ENCODE measurements at places on chromosomes 3 and 15.
A peak's percentile ranks its signal among the peaks of the same experiment; 100 is the strongest.

- peak; percentile 40 for DNase-seq
These were observed 355.4 kb downstream of the OTOL1 start for GRCh38 chr3:161851941-161852566.

GRCh38 chr15:83784975-83785374, 131.1 kb downstream of the ADAMTSL3 start:
- no peak for DNase-seq

DNA sequence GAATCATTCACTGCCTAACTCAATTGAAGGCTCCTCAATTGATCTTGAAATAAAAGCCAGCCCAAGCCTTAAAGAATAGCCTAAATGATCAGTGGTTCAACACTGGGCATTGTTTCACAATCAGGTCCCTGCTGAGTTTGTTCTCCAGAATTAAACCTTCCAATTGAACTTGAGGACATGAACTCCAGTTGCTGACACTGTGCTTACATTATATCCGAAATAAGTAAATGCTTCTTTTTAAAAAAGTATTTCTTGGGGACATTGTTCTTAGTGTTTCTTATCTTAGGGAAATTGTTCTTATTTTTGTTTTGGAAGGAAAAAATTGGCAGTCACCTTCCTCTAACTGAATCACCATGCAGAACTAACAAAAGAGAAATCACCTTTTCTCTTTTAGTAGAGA, 450.2 kb downstream of the RBMS3 start:
- no peak for DNase-seq

DNA sequence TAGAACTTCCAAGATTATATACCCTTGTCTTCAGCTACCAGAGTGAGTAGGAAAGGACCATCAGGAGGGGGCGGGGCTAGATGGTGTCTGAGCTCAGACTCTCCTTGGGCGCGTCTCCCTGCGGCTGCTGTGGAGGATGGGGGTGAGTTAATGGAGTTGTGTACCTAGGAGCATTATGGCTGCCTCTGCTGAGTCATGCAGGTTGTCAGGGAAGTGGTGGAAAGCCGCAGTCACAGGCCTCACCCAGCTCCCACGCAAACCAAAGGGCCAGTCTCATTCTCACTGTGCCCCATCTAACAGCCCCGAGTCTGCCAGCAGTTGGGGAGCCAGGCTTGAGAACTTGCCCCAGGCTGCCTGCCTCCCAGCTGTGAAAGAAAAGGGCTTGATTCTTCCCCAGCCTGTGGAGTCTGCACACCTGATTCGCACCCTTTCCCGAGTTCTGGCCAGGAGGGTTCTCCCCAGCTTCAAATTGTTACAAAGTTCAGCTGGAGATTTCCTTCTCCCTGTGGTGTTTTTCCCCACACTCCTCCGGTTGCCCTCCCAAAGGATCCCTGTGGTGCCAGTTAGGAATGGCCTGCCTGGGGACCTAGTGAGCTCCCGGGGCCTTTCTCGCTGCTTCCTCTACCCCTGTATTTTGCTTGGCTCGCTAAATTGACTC, 143.3 kb downstream of the HCN4 start:
- DNase-seq = no peak

DNA sequence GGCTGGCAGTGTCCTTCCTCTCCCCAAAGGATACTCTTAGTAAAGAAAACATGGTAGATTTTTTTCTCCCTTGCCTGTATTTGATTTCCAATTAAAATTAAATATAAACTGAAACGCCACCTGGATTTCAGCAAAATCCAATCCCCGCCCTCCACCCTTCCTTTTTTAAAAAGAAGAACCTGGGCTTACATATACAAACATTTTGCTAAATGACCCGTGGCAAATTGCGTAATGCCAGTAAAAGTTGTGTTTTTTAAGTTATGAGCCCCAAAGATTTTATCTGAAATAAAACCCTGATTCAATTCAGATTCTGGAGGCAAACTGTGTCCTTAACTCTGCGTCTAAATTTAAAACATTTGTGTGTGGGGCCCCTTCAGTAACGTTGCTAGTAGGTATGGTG, 403.0 kb downstream of the FOXP1 start:
- no peak for DNase-seq

DNA sequence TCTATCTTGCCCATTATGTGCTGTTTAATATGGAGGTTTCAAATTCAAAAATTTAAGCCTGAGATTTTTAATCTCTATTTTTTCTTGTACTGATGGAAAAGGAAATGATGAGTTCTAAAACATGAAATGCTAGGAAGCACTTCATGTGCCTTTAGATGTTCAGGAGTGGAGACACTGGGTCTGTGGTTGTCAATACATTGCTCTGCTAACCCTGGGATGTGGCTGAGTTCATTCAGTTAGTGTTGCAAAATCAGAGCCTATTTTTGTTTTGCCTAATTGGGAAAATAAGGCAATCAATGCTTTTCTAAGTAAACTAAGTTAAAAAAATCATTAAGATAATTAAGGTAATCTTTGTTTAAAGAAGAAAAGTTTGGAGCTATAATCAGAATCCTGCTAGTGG, 83.1 kb downstream of the DIPK2A start:
- no peak for DNase-seq

- no peak for DNase-seq
These were observed 7.5 kb upstream of the ALCAM start for GRCh38 chr3:105359098-105359762.

DNA sequence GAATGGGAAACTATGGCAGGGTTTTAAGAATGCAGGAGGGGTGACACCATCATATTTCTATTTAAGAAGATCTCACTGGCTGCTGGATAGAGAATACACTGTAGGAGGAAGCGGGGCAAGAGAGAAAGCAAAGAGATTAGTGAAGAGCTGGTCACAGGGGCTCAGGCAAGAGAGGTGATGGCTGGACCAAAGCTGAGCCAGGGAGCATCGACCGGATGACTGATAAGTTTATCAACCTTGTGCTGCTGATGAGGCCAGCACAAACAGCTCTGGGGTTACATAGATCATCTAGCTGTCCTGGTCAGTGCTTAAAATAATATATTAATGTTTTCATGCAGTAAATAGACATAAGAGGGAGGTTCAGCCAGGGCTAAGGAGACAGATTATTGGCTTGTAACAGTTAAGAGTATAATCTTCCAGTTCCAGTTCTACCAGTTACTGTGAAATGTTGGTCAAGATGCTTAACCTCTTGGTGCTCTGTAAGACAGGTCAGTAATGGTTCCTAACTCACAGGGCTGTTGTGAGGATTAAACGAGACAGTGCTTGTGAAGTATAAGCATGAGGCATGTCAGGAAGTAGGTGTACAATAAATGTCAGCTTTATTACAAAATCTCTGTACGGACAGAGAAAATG, 201.0 kb upstream of the FEZF2 start:
- no peak for DNase-seq

All from NT2/D1 (cell line).